Heart left ventricle (tissue), 16 donors: ENCODE measurements at places on chromosomes 5 and 9. TPM values are rescaled to one million over a fixed set of nuclear protein-coding genes. Genes with fewer than 3 reads are reported as not detected.

Gene FOXI1
- not detected for total RNA-seq

Gene C5
- 1.7 TPM for total RNA-seq

Gene PRDM9
- not detected for total RNA-seq

Gene KLF4
- 39.9 TPM for total RNA-seq

Gene HEMGN
- not detected for total RNA-seq

Gene OMD
- 3.4 TPM for total RNA-seq

Gene TSSK1B
- total RNA-seq: not detected

Gene GABRA1
- not detected for total RNA-seq

Gene SMIM33
- not detected for total RNA-seq

Gene CDC42SE2
- 10.1 TPM for total RNA-seq

- peak; percentile 88 for DNase-seq
Observed at GRCh38 chr9:129253803-129254381, 75.8 kb upstream of the IER5L start.

- DNase-seq: no peak
Observed at GRCh38 chr5:110342683-110343082, 383.8 kb downstream of the TMEM232 start.

GRCh38 chr9:98222885-98223691 lies 30.7 kb upstream of the CORO2A start:
- no peak for DNase-seq

- DNase-seq: no peak
Observed at GRCh38 chr5:128399111-128399510, 138.9 kb downstream of the FBN2 start.

DNA sequence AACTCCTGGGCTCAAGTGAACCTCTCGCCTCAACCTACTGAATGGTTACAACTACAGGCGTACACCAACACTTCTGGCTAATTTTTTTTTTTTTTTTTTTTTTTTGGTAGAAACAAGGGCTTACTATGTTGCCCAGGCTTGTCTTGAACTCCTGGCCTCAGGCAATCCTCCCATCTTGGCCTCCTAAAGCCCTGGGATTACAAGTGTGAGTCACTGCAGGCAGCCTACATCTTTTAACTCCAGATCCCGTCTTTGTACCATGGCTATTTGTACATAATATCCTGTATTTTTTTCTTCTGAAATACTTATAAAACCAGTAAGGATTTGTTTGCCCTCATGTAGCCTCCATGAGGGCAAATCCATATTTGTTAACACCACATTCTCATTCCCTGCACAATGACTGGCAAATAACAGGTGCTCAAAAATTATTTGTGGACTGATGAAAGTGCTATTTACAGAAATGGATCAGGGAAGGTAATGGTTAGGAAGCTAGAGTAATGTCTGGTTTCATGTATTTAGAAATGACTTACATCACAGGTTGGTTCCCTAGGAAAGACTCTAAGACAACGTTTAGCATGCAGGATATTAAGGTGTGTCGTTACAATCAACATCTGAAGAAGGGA lies 51.9 kb upstream of the POU5F2 start:
- DNase-seq: no peak

GRCh38 chr5:127587246-127587917 lies 61.5 kb upstream of the CTXN3 start:
- DNase-seq: no peak

DNA sequence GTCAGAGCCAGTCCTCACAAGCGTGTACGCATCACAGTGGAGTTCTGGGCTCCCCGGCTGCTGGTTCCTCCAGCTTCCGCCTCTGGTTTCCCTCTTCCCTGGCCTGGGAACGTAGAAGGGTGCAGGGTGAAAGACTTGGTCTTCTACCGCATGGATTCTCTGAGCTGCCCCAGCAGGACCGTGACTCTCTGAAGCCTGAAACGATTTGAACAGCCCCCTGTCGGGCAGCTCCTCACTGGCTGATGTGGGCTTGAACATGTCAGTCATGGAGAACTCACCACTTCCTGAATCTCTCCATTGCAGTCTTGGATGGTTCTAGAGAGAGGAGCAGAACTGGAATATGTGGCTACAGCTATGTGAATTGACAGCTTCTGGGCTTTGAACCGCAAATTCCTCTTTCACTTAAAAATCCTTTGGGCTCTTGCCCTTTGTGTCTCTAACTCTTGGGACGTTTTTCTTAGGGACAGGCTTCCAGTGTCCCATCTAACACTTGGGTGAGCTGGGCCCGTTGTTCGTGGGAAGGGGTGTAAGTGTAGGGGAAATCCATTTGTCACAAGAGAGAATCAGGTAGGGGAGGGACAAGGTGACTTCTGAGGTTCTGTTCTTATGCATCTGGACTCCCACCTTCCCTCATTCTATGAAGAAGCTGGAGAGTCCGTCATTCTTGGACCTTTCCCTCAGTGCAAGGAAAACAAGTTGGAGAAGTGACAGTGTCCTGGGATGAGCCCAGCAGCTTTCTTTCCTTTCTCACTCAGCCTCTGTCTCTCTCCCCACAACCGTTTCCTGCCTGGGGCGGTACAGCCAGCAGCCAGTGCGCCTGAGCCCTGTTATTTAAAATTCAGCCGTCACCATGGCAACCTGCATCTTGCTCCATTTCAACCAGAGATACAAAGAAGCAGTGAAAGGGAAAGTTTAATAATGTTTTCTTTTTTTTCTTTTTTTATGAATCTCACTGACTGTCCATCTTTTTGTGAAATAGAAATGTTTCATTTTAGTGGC lies 84.7 kb downstream of the PTTG1 start:
- peak; percentile 57 for DNase-seq

GRCh38 chr9:136660971-136661550 lies 1.7 kb upstream of the EGFL7 start:
- DNase-seq: no peak

GRCh38 chr5:154642499-154643245 lies 112.5 kb upstream of the LARP1 start:
- DNase-seq: no peak

GRCh38 chr5:112757468-112758208 lies 20.0 kb downstream of the APC start:
- no peak for DNase-seq

DNA sequence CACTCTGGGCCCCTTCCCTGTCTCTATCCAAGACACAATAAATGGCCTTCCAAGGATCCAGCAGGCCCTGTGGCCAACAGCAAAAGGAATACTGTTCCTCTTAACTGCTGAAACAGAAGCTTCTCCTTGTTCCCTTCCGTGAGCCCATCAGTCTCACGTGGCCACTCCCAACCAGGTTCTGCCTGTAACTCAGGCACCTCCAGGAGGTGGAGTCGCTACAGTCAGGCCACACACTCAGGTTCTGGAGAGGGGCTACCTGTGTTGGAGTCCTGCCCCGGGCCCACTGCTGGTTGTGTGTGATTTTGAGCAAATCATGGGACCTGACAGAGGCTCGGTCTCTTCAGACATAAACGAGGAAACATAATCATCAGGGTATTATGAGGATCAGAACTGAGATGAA lies 10.3 kb downstream of the FAT2 start:
- DNase-seq: no peak

DNA sequence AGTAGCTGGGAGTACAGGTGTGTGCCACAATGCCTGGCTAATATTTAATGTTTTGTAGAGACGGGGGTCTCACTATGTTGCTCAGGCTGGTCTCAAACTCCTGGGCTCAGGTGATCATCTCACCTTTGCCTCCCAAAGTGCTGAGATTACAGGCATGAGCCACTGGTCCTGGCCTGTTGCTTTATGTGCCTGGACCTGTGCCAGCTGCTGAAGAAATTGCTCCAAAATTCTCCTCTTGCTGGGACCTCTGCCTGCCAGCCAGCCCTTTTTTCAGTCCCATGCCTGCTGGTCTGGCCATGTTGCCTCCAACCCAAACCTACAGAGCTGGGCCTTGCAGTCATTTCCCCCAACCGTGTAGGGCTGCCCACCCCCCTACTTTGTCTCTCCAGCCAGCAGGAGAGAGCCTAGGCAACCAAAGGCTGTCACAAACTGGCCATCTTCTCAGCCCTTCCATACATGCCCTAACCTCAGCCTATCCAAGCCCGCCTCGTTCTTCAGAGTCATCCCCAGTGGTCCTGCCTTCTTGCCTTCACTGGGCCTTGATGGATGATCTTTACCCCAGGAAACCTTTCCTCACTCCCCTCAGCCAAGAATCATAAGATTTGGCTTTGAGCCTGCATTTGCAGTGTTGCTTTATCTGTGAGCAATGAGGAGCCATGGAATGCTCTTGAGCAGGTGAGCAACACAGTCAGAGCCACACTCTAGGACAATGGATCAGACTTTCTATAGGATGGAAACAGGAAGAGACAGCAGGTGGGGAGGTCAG lies 27.4 kb upstream of the SYNPO start:
- no peak for DNase-seq

DNA sequence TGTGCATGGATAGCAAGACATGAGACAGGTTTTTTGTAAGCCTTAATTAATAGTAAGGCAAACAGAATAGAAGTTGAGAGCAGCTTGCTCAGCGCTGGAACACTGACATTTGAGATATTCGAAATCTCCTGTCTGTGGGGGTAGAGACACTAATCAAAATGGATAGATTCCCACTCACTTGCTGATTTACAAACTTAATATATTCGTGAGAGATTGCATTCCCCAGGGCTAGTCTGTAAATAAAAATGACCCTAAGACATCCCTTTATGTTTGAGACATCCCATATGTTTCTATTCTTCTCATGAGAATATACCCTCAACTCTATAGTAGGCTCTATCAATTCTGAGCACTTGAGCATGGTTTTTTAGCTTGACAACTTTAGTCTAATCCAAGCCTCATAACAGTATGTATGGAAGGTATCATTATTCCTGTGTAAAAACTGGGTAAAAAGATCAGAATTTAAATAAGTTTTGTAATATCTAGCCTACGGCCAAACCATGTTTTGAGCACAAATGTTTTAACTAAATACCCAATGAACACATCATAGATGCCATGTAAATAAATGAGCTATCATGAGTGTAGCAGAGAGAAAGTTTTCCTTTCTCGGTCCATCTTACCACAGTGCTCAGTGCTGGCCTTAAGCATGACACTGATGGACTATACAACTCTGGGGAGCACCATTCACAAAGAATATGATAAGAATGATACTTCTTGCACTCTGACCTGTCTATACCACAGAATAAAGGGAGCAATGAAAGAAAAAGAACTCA lies 609.2 kb downstream of the PSAT1 start:
- DNase-seq: no peak

GRCh38 chr5:53211799-53212198 lies 102.2 kb upstream of the MOCS2 start:
- DNase-seq: no peak

DNA sequence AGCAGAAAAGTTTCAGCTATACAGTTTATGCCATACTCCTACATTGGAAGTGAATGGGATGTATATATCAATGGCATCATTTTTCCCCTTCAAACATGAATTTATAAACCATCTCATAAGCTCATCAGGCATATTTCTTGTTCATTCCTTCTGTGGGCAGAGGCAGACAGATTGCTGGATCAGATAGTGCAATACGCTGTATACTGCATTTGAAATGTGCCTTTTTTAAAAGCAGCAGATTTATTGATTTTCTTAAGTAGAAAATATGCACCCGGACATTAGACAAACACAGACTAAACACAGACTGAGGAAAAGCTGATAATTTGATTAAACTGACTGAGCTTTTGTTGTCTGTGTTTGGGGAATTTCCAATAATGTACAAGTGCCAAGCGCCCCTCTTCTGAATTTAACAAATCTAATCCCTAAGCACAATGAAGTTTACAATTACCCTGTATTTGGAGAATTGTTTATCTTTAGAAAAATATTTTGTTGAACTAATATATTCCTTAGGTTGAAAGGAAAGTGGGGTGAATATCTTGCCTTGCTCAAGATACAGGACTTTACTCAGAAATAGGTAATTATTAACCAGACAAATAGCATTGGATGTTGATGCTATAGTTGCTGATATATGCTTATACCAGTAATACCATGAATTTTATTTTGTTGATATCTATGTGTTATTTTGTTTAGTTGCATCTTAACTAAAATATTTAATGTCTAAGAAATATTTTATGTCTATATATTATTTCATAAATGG lies 566.6 kb upstream of the MEF2C start:
- DNase-seq: no peak

DNA sequence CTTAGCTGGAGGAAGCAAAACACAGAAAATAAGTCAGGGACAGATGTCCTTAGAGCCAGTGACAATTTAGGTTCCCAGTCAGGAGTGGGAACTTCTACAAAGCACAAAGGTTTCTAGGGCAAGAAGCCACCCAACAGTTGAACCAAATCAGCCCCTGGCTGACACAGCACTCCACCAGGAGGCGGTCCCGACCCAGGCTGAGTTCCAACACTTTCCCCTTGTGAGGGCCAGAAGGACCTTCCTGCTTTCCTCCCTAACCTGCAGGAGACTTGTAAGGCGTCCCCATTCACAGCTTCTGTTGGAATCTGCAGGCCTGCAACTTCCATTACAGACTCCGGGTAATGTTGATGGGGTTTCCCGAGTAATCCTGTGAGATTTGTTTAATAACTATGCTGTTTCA lies 416.4 kb upstream of the IRX1 start:
- DNase-seq: no peak

DNA sequence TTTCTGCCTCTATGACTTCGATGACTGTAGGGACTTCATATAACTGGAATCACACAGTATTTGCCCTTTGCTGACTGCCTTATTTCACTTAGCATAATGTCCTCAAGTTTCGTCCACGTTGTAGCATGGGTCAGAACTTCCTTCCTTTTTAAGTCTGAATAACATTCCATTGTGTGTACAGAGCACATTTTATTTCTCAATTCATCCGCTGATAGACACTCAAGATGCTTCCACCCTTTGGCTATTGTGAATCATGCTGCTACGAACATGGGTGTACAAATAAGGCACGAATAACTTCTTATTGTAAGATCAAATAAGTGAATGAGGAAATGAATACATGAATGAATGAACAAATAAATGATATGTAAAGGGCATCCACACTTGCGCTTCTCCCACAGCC lies 13.0 kb downstream of the BARX1 start:
- DNase-seq: no peak

DNA sequence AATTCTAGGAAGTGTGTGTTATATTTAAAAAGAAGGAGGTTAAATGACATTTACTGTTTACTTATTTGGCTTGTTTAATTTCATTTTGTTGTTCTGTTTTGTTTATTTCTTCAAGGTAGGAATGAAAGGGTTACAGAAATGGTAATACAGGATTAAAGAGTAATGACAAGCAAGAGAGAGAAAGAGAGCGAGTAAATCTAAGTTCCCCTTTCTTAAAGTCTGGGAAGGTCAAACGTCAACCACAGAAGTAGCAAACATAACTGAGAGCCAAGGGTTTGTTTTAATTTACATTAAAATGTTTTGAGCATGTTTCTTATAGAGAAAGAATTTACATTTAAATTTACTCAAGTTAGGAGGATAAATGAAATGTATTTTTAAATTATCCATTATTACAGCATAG lies 18.7 kb downstream of the HCN1 start:
- no peak for DNase-seq

GRCh38 chr9:117535434-117535833 lies 120.6 kb upstream of the ASTN2 start:
- no peak for DNase-seq

DNA sequence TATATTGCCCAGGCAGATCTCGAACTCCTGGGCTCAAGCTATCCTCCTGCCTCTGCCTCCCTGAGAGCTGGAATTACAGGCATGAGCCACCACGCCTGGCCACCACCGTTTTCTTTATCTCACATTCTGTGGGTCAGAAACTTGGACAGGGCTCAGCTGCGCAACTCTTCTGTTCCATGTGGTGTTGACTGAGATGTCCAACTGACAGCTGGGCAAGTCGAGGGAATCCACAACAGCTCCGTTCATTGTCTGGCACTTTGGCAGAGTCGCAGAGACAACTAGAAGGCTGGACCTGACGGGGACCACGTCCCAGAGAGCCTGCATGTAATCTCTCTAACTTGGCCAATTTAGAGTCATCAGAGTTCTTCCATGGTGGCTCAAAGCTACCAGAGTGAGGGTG lies 36.2 kb upstream of the AOPEP start:
- no peak for DNase-seq

GRCh38 chr9:104386425-104387069 lies 117.5 kb upstream of the OR13F1 start:
- no peak for DNase-seq
